ENCODE measurements at places on chromosomes 6 and 20.

GRCh38 chr6:163897669-163898068, 483.2 kb downstream of the QKI start:
- no peaks in the 10 kb centered on the region for H3K4me1 ChIP-seq
- no peak overlapping the region for H3K27ac ChIP-seq
- H3K36me3 ChIP-seq = no peaks in the 10 kb centered on the region
- no peak for DNase-seq
- no peak overlapping the region for H3K4me3 ChIP-seq

- H3K27ac ChIP-seq = peak overlapping the region; percentile 26
- H3K4me3 ChIP-seq = no peak overlapping the region
- peaks cover 16% of the 10 kb centered on the region for H3K27me3 ChIP-seq
- DNase-seq = no peak
- peaks cover 33% of the 10 kb centered on the region for H3K4me1 ChIP-seq
Observed at GRCh38 chr6:39698789-39699188, 26.4 kb downstream of the KIF6 start.

- no peak for DNase-seq
- no peak overlapping the region for H3K27ac ChIP-seq
Observed at GRCh38 chr20:56371977-56372376, 13.2 kb downstream of the FAM210B start.

- H3K27me3 ChIP-seq = peaks cover 51% of the 10 kb centered on the region
- no peak overlapping the region for H3K27ac ChIP-seq
- no peak overlapping the region for H3K4me3 ChIP-seq
- H3K4me1 ChIP-seq = no peaks in the 10 kb centered on the region
- H3K36me3 ChIP-seq = no peaks in the 10 kb centered on the region
- no peak for DNase-seq
Observed at GRCh38 chr6:117464700-117465099, 17.8 kb upstream of the DCBLD1 start.

GRCh38 chr20:32603046-32603726, 18.1 kb upstream of the NOL4L start:
- H3K27me3 ChIP-seq = no peaks in the 10 kb centered on the region
- H3K4me3 ChIP-seq = no peak overlapping the region
- DNase-seq = no peak

DNA sequence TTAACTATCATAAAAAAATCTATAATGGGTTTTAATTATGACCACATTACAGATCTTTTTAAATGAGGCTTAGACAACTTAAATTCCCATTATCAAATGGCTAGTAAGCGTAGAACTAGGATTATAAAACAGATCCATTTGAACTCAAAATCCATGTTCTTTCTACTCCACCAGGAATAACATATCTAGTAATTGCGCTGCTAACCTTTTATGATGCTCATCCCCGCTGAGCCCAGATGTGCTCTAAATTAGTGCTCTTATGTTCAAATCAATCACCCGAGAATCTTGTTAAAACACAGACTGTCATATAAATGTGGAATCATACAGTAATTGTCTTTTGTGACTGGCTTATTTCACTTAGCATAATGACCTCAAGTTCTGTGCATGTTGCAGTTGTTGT, 903.1 kb downstream of the PHF3 start:
- H3K4me1 ChIP-seq = no peaks in the 10 kb centered on the region
- H3K27ac ChIP-seq = no peak overlapping the region
- H3K4me3 ChIP-seq = no peak overlapping the region

DNA sequence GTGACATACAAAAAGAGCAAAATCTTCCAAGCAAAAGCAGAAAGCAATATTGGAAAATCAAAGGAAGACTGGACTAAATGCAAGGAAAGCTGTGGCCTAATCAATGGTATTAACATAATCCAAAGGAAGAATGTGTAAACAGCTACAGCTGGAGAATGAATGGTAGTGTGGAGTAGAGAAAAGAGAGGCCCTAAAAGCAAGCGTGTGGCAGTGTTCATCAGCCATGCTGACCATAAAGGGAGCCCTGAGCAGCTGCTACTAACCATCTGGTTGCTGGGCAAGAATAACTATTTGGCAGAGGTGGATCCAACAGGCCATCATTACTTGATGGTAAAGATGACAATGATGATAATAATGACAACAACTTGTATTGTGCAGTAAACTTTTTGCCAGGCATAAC, 148.5 kb upstream of the BEND6 start:
- H3K4me3 ChIP-seq = no peak overlapping the region
- no peak for DNase-seq
- H3K27me3 ChIP-seq = no peaks in the 10 kb centered on the region
- H3K27ac ChIP-seq = no peak overlapping the region
- H3K4me1 ChIP-seq = no peaks in the 10 kb centered on the region
- H3K36me3 ChIP-seq = no peaks in the 10 kb centered on the region

GRCh38 chr20:48196001-48196400, 410.7 kb upstream of the SULF2 start:
- H3K4me1 ChIP-seq = no peaks in the 10 kb centered on the region
- H3K27me3 ChIP-seq = peaks cover 20% of the 10 kb centered on the region
- no peak overlapping the region for H3K4me3 ChIP-seq
- DNase-seq = no peak
- no peaks in the 10 kb centered on the region for H3K36me3 ChIP-seq
- H3K27ac ChIP-seq = no peak overlapping the region

- H3K36me3 ChIP-seq = peaks cover 28% of the 10 kb centered on the region
- H3K27ac ChIP-seq = peak overlapping the region; percentile 98
- no peaks in the 10 kb centered on the region for H3K27me3 ChIP-seq
- no peak for DNase-seq
- H3K4me1 ChIP-seq = peaks cover 32% of the 10 kb centered on the region
- H3K4me3 ChIP-seq = peak overlapping the region; percentile 98
Observed at GRCh38 chr6:30061858-30062458, 893 bp downstream of the POLR1H start.

- H3K27ac ChIP-seq = no peak overlapping the region
- H3K4me3 ChIP-seq = no peak overlapping the region
- no peaks in the 10 kb centered on the region for H3K36me3 ChIP-seq
Observed at GRCh38 chr6:138524526-138524925, 25.2 kb upstream of the NHSL1 start.

DNA sequence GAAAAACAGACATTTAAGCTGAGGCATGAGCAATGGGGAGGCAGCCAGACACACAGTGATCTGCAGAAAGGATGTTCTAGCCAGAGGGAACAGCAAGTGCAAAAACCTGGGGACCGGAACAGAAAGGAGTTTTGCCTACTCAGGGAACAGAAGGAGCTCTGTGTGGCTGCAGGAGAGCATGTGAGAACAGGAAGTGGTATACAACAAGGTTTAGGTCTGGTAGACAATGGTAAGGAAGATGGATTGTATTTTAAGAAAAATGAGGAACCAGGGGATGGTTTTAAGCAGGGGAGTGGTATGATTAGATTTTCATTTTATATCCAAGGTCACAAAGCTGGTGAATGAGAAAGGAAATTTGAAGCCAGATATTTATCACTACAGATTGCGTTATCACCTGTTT, 157.5 kb downstream of the UNC5CL start:
- no peak overlapping the region for H3K27ac ChIP-seq
- peaks cover 17% of the 10 kb centered on the region for H3K27me3 ChIP-seq
- peaks cover 3% of the 10 kb centered on the region for H3K4me1 ChIP-seq
- H3K4me3 ChIP-seq = no peak overlapping the region

GRCh38 chr20:33914919-33915318, 78.8 kb upstream of the RALY start:
- no peak overlapping the region for H3K27ac ChIP-seq
- no peak overlapping the region for H3K4me3 ChIP-seq
- no peaks in the 10 kb centered on the region for H3K36me3 ChIP-seq
- H3K27me3 ChIP-seq = no peaks in the 10 kb centered on the region
- DNase-seq = no peak
